ENCODE measurements at places on chromosomes 6 and 20. TPM values are rescaled to one million over a fixed set of nuclear protein-coding genes. Genes with fewer than 3 reads are reported as not detected.
A peak's percentile ranks its signal among the peaks of the same experiment; 100 is the strongest.

CGAS gene
- total RNA-seq, result 45.0 TPM

TNF gene
- total RNA-seq, result 303 TPM

DNA sequence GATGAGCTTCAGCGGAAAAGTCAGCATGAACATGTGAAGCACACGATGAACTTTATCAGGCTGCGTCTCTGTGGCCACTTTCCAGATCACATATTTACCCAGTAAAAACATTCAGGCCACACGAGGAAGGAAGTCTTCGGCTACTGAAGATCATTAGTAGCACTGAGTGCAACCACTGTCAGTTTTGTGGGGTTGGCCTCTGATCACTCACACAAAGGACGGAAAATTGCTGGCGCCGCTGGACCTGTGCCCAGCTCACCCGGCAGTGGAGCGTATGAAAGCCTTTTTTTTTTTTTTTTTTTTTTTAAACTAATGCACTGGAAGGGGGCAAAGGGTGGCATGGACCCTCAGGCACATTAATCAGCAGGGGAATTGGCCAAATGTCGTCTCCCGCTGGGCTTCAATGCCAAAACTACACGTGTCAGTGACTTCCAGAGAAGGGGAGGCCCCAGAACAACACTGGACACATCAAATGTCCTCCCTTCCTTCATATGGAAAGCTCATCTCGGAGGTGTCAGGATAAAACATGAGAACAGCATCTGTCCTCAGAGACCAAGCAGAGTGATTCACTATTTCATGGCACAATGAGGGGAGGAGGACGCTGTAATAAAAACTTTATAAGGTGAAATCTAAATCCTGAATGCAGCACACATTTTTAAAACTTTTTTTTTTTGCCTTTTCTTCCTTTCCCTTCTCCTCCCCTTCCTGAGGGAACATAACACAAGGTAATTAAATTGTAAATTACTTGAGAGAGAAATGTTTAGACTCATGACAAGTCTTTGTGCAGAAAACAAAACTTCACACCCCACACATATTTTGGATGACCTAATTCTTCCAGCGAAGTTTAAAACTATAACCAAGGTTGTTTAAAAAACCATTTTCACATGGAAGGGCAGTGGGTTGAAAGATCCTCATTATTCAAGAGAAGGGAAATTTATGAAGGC is 223.4 kb downstream of the FOXC1 start:
- H3K4me3 ChIP-seq, result no peak overlapping the region
- H3K27ac ChIP-seq, result no peak overlapping the region
- no peaks in the 10 kb centered on the region for H3K27me3 ChIP-seq
- H3K4me1 ChIP-seq, result no peaks in the 10 kb centered on the region
- no peak for DNase-seq

SEMG1 gene
- total RNA-seq, result not detected

BMP6 gene
- 0.50 TPM for total RNA-seq

DNA sequence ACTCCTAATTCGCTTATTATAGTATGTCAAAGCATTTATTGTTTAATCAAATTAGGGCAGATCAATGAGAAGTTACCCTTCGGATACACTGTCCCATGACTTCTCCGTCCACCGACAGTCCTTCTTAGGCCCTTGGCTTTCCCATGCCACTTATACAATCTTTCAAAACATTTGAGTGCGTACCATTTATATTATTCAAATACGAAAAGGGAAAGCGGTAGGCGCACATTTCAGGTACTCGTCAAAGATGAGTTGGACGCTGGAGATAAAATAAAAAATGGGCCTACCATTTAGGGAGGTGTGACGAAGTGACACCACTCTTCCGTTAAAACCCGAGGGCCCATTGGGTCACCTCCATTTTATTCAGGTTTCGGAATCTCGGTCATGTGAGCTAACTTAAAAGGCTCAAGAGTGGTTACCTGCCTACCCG is 542 bp upstream of the AFG1L start:
- H3K27me3 ChIP-seq, result peaks cover 1% of the 10 kb centered on the region
- H3K4me1 ChIP-seq, result peaks cover 18% of the 10 kb centered on the region
- peak overlapping the region; percentile 99 for H3K4me3 ChIP-seq
- H3K36me3 ChIP-seq, result peaks cover 4% of the 10 kb centered on the region

- H3K36me3 ChIP-seq, result no peaks in the 10 kb centered on the region
- H3K27me3 ChIP-seq, result no peaks in the 10 kb centered on the region
- no peaks in the 10 kb centered on the region for H3K4me1 ChIP-seq
- H3K27ac ChIP-seq, result no peak overlapping the region
- no peak overlapping the region for H3K4me3 ChIP-seq
- DNase-seq, result no peak
Observed at GRCh38 chr20:12237772-12238171, 320.1 kb downstream of the BTBD3 start.

- peak overlapping the region; percentile 35 for H3K4me3 ChIP-seq
- H3K4me1 ChIP-seq, result peaks cover 43% of the 10 kb centered on the region
- H3K27ac ChIP-seq, result peak overlapping the region; percentile 35
- H3K36me3 ChIP-seq, result no peaks in the 10 kb centered on the region
Observed at GRCh38 chr6:6793388-6794250, 205.1 kb downstream of the LY86 start.

CST9L gene
- not detected for total RNA-seq

DNA sequence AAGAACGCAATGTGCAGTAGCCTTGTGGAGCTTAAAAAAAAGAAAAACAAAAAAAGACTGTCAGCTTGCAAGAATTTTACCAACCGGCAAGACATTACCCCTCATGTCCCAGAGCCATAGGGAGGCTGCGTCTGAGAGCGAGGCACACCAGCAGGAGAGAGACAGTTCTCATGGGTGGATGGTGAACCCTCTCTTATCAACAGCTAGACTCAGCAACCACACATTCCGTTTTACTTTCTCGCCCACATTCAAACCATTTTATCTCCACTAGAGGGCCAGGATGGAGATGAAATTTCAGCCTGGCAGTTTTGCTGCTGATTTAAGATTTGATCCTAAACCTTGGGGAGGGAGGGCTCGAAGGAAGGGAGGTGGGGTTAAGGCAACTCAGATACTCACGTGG is 247.0 kb downstream of the ATXN1 start:
- no peaks in the 10 kb centered on the region for H3K27me3 ChIP-seq
- peak overlapping the region; percentile 84 for H3K27ac ChIP-seq
- peaks cover 70% of the 10 kb centered on the region for H3K4me1 ChIP-seq
- DNase-seq, result peak; percentile 82
- peak overlapping the region; percentile 52 for H3K4me3 ChIP-seq

Measured in activated CD4-positive, alpha-beta T cell treated with anti-CD3 and anti-CD28 coated beads, Interleukin-2, amount 10 ng/mL, durations not matched to agents 24 days and 14 days (primary cell).